Astrocyte (in vitro differentiated cells and primary cell): ENCODE measurements at places on chromosomes 5 and 9. TPM values are rescaled to one million over a fixed set of nuclear protein-coding genes. Genes with fewer than 3 reads are reported as not detected.

DNA sequence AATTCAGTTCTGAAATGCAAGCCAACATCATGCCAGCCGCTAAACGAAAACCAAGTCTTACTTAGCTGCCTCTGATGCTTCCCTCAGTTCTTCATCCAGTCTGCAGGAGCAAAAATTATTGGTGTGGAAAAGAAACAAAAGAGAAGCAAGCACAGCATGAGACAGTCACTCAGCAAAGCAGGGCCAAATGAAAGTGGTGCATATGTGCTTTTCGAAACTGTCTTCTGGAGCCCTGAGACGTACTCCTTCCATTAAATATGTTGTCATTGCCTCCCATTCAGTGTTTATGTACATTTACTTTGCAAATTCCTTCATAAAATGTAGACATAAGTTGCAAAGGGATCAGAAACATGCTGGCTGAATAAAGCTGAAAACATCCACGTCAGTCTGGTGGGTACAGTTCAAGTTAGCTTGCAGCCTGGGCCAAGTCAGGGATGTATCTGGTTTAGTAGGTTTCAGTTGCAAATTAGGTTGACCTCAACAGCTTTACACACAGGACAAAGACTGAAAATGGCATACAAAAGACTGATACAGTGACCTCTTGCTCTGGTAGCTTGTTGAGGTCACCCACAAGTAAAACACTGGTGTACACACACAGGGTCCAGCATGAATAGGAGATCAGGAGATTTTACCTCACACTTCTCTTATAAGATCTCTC is 139.7 kb upstream of the PCA3 start:
- DNase-seq, result no peak
- H3K4me3 ChIP-seq, result no peak overlapping the region
- H3K27me3 ChIP-seq, result no peaks in the 10 kb centered on the region
- no peaks in the 10 kb centered on the region for H3K4me1 ChIP-seq

- peaks cover 5% of the 10 kb centered on the region for H3K27me3 ChIP-seq
- H3K4me1 ChIP-seq, result no peaks in the 10 kb centered on the region
- no peaks in the 10 kb centered on the region for H3K36me3 ChIP-seq
- no peak overlapping the region for H3K4me3 ChIP-seq
Observed at GRCh38 chr5:38018016-38018415, 178.2 kb upstream of the GDNF start.

DNA sequence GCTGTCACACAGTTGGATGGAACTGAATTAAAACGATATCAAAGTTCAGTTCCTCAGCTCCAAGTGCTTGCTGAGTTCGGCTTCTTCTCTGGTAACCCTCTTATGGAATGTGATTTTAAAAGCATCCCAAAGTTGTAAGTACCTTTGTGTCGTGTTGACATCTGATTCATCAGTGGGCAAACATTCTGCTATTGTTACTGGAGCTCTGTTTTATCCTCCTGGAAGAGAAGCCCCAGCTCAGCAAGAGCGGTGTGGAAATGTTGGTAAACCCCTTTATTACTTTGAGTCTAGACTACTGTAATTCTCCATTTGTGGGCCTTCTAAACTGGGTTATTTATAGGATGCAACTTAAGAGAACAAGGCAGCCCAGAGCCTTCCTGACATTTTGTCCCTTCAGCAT is 699.3 kb upstream of the WWC1 start:
- DNase-seq, result no peak
- H3K4me1 ChIP-seq, result no peaks in the 10 kb centered on the region
- H3K27me3 ChIP-seq, result no peaks in the 10 kb centered on the region
- no peak overlapping the region for H3K27ac ChIP-seq

- no peak overlapping the region for H3K4me3 ChIP-seq
- H3K27me3 ChIP-seq, result no peaks in the 10 kb centered on the region
- H3K4me1 ChIP-seq, result peaks cover 4% of the 10 kb centered on the region
- H3K27ac ChIP-seq, result no peak overlapping the region
- peaks cover 3% of the 10 kb centered on the region for H3K36me3 ChIP-seq
Observed at GRCh38 chr9:137719194-137719593, 100.4 kb downstream of the EHMT1 start.

DNA sequence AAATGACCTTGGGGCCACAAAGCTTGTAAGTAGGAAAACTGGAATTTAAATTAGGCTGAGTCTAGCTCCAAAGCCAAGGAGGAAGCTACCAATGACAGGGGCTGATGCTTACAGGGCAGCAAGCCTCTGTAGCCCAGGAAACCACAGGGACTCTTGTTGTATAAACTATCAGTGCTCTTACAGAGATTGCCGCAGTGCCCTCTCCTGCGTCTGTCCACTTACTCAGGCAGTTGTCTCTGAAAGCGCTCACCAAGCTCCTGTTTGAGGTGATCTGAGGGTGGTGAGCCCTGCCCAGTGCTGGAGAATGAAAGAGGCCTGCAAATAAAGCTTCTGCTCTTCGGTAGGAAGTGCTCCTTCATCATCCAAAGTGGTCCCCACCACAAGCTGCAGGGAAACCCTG is 498.8 kb downstream of the ARHGEF28 start:
- H3K27me3 ChIP-seq, result no peaks in the 10 kb centered on the region
- no peaks in the 10 kb centered on the region for H3K36me3 ChIP-seq
- no peak overlapping the region for H3K27ac ChIP-seq
- DNase-seq, result peak; percentile 6

GRCh38 chr5:81234801-81235200 is 1.7 kb downstream of the CKMT2 start:
- H3K27ac ChIP-seq, result no peak overlapping the region
- no peak for DNase-seq
- no peaks in the 10 kb centered on the region for H3K4me1 ChIP-seq
- no peaks in the 10 kb centered on the region for H3K27me3 ChIP-seq

GRCh38 chr5:109347252-109347888 is 62.4 kb downstream of the PJA2 start:
- H3K4me3 ChIP-seq, result no peak overlapping the region
- no peaks in the 10 kb centered on the region for H3K27me3 ChIP-seq
- H3K27ac ChIP-seq, result no peak overlapping the region
- peaks cover 33% of the 10 kb centered on the region for H3K36me3 ChIP-seq
- no peaks in the 10 kb centered on the region for H3K4me1 ChIP-seq
- DNase-seq, result no peak

Gene ELAVL2
- total RNA-seq, result 19.1 and 22.2 TPM in 2 replicates
